ENCODE measurements at places on chromosomes 2 and 18.
A peak's percentile ranks its signal among the peaks of the same experiment; 100 is the strongest.

GRCh38 chr18:64245126-64245861, 96.4 kb upstream of the LINC00305 start:
- DNase-seq, result no peak

GRCh38 chr2:19364014-19364413, 5.6 kb upstream of the OSR1 start:
- DNase-seq, result no peak

DNA sequence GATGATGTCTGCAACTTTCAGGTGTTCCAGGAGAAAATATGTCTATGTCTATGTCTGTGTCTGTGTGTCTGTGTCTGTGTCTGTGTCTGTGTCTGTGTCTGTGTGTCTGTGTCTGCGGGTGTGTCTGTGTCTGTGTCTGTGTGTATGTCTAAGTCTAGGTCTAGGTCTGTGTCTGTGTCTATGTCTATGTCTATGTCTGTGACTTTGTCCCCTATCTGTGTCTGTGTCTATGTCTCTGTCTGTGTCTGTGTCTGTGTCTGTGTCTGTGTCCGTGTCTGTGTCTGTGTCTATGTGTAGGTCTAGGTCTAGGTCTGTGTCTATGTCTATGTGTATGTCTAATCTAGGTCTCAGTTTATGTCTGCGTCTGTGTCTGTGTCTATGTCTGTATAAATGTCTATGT, 10.5 kb downstream of the IL1R2 start:
- DNase-seq, result peak; percentile 17

DNA sequence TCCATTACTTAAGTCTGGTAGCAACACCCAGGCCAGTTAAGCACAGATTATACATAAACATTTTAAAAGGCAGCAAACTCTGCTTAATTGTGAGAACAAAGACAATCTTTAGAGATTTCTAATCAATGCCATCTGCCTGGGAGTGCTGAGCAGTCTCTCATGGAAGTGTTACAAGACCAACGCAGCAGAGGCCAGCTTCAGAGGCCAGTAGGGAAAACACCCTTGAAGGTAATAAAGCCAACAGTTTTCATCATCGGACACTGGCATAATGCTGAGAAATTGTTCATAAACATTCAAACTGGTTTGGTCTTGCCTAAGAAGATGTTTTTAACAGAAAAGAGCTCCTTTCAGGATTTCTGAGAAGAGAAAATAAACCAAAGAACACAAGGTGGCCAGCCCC, 35.0 kb downstream of the EPB41L3 start:
- no peak for DNase-seq

DNA sequence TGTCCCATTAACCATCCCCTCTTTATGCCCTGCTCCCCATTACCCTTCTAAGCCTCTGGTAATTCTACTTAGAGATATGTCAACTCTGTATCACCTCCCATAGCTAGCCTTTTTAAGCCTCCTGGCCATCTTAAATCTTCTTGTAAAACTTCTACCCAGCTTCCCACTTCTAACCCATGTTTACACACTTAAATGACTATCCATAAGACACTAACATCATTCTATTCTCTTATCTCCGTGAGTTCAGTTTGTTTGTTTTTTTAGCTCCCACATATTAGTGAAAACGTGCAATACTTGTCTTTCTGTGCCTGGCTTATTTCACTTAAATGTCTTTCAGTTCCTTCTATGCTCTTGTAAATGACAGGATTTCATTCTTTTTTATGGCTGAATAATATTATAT, 42.4 kb downstream of the RAB3GAP1 start:
- DNase-seq, result no peak

- no peak for DNase-seq
Observed at GRCh38 chr2:150919901-150920300, 341.8 kb downstream of the RBM43 start.

DNA sequence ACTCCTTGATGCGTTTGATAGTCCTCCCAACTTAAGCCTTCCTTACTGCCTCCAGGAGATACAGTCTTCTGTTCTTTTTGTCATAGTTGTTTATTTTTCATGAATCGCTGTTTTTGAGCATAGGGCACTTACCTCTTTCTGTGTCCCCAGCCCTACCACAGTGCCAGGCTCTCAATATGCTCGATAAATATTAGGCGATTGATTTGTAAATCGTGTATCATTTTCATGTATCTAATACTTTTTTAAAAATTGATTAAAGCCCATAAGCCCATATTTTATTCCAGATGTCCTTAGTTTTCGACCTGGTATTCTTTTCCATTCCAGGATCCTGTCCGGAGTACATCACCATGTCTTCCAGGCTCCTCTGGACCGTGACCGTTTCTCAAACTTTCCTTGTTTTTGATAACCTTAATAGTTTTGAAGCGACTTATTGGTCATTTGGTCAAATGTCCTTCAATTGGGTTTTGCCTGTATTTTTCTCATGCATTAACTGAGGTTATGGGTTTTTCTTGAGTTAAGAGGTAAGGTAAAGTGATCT, 444 bp upstream of the MMADHC start:
- no peak for DNase-seq

GRCh38 chr18:62183578-62184195, 3.2 kb downstream of the PIGN start:
- DNase-seq, result peak; percentile 50

DNA sequence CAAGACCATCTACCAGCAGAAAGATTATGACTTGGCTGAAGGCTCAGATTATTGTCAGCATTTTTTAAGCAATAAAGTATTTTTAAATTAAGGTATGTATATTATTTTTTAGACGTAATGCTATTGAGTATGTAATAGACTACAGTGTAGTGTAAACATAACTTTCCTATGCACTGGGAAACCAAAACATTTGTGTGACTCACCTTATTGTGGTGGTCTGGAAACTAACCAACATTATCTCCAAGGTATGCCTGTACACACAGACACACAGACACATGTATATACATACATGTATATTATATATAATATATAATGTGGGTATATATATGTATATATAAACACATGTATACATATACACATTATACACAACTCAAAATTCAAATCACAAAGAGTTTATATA, 9.1 kb upstream of the TMEFF2 start:
- no peak for DNase-seq

GRCh38 chr18:63697097-63697660, 5.6 kb upstream of the SERPINB11 start:
- DNase-seq, result no peak

- no peak for DNase-seq
Observed at GRCh38 chr2:231803501-231804138, 17.4 kb downstream of the COPS7B start.

GRCh38 chr18:417495-417894, 83.0 kb downstream of the COLEC12 start:
- no peak for DNase-seq

- no peak for DNase-seq
Observed at GRCh38 chr18:55864281-55864680, 276.3 kb upstream of the TCF4 start.

- no peak for DNase-seq
Observed at GRCh38 chr2:42853549-42854206, 61.3 kb upstream of the HAAO start.

GRCh38 chr18:62812242-62812641, 96.9 kb downstream of the PHLPP1 start:
- DNase-seq, result no peak

GRCh38 chr2:144686518-144687215, 166.7 kb upstream of the ZEB2 start:
- DNase-seq, result no peak

DNA sequence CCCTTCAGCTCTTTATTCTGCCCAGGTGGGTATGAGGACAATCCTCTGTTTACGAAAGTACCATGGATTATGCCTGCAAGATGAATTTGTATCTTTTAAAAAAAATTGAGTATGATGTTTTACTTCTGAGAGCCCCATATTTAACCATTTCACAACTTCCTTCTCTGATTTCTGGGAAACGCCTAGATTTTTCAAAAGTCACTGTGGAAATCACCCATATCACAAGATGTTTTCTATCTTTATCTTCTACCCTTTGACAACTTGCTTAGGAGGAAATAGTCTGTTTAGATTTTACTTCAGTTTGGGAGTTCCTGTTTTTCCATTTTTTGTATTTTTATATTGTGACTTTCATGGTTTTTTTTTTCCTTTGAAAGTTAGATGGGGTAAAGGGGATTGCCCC, 53.0 kb downstream of the ICOS start:
- DNase-seq, result no peak

GRCh38 chr2:25201265-25201664, 32.9 kb upstream of the POMC start:
- no peak for DNase-seq

GRCh38 chr2:178155524-178155923, 38.8 kb upstream of the OSBPL6 start:
- no peak for DNase-seq

All from stimulated activated CD8-positive, alpha-beta memory T cell treated with anti-CD3 and anti-CD28 coated beads, Interleukin-4, amount 100 ng/mL, for 48 hours (primary cell).